ENCODE measurements at places on chromosomes 4 and X.

DNA sequence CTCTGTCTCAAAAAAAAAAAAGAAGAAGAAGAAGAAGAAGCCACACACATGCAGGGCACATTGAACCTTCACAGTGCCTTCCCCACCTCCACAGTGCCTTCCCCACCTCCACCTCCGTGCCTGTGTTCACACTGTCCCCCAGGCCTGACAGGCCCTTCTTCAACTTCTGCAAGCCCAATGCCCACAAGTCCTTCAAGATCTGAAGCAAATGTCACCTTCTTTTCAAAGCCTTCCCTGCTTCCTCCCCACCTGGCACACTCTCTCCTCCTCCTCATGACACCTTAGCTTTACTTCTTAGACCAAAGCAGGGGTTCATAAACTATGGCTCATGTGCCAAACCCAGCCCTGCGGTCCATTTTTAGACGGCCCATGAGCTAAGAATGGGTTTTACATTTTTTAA, 19.9 kb downstream of the ELF4 start:
- peaks cover 7% of the 10 kb centered on the region for H3K27me3 ChIP-seq
- no peaks in the 10 kb centered on the region for H3K36me3 ChIP-seq
- H3K27ac ChIP-seq = no peak overlapping the region
- H3K4me1 ChIP-seq = peaks cover 17% of the 10 kb centered on the region
- H3K4me3 ChIP-seq = no peak overlapping the region
- DNase-seq = no peak

- no peaks in the 10 kb centered on the region for H3K27me3 ChIP-seq
- no peak for DNase-seq
- H3K36me3 ChIP-seq = peaks cover 31% of the 10 kb centered on the region
These were observed 51.5 kb downstream of the TSPAN5 start for GRCh38 chr4:98606894-98607293.

DNA sequence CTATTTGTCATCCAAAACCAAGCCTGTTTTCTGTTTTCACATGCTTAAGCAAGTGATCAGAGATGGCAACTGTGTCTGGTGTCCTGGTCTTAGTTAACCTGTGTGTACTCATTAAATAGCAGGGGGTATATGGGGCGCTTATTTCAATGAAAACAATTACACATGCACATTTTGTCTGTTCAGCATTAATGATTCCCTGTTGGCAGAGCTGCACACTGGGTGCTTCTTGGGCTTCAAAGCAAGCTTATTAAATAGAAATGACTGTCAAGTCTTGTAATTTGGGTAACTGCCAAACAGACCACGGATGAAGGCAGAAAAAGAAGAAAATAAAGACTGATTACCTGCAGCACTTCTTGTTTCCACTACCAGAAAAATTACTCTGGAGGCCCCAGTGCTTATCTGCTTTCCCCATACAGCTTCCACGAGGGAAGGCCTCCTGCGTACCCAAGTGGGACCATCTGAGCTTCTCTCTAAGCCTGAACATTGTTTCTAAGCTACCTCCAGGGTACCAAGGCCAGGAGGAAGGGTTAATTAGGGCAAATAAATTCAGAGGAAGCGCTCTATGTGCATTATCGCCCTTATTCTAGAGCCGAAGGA, 107.2 kb upstream of the TBL1X start:
- peaks cover 12% of the 10 kb centered on the region for H3K4me1 ChIP-seq
- peaks cover 5% of the 10 kb centered on the region for H3K27me3 ChIP-seq
- H3K27ac ChIP-seq = no peak overlapping the region
- no peak overlapping the region for H3K4me3 ChIP-seq

- H3K36me3 ChIP-seq = no peaks in the 10 kb centered on the region
- H3K27me3 ChIP-seq = no peaks in the 10 kb centered on the region
- no peaks in the 10 kb centered on the region for H3K4me1 ChIP-seq
- H3K27ac ChIP-seq = no peak overlapping the region
These were observed 46.1 kb upstream of the CENPE start for GRCh38 chr4:103244251-103244650.

GRCh38 chr4:119205690-119206089, 6.8 kb upstream of the USP53 start:
- no peak overlapping the region for H3K4me3 ChIP-seq
- H3K27me3 ChIP-seq = peaks cover 6% of the 10 kb centered on the region
- H3K36me3 ChIP-seq = no peaks in the 10 kb centered on the region
- H3K4me1 ChIP-seq = peaks cover 2% of the 10 kb centered on the region

DNA sequence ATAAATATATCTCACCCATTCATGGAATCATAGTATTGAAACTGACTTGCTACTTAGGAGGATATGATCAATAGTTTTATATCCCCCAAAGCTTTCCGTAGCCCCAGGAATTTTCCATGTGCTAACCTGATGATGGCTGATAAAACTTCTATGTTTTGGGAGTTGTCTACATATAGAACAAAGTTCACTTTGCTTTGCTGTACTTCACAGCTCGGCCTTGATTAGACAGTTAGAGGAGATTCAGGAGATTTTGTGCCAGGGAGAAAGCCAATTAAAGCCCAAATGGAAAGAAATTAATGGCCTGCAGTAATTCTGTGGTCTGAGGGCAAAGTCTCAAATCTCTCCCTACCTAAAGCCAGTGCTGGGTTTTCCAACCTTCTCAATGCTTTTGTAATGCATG, 114.9 kb upstream of the SLC34A2 start:
- H3K4me1 ChIP-seq = peaks cover 14% of the 10 kb centered on the region
- DNase-seq = no peak
- H3K27ac ChIP-seq = no peak overlapping the region
- no peaks in the 10 kb centered on the region for H3K36me3 ChIP-seq
- H3K4me3 ChIP-seq = no peak overlapping the region

DNA sequence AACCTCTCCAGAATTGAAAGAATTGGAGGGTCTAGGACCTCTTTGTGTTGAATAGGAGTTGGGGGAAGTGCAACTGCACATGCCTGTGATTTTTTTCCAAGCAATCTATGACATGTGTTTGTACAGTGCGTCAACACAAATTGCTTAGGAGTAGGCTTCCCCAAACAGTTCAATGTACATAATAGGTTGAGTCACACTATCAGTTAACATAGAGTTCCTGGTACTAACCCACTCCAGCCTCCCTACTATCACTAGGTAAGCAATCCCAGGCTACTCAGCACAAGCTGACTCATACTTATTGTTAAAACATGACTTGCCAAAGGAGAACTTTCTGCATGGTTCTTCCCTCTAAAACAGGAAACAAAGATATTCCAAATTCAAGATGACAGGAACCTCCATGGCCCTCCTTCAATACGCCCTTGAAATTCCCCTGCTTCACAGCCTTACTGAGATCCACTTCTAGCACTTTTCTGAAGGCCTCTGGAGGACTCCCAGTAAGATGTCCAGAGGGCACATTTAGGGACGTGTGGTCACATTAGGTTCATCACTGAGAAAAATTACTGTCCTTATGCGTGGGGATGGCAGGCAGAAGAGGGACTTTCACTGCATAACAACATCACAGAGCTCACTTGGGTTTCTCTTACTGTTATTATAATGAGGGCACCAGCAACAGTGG, 8.4 kb upstream of the VSIG1 start:
- peaks cover 13% of the 10 kb centered on the region for H3K27me3 ChIP-seq
- H3K36me3 ChIP-seq = no peaks in the 10 kb centered on the region
- no peak overlapping the region for H3K4me3 ChIP-seq

DNA sequence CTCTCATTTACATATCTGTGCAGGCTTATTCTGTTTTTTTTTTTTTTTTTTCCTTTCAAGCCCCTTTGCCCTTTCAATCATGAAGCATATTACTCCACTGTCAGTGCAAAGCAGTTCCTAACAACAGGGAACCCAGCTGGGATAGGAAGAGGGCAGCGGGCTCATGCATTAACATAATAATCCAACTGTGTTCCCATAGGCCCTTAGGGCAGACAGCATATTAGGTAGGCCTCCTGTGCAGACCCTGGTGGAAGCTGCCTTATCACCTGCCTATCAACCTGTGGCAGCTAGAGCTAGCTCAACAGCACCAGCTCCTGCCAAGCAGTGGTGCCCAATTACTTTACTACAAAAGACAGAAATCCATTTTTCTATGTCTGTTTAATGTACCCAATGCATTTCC, 49.3 kb downstream of the SLC10A7 start:
- no peak for DNase-seq
- no peak overlapping the region for H3K27ac ChIP-seq
- H3K36me3 ChIP-seq = no peaks in the 10 kb centered on the region
- H3K4me1 ChIP-seq = peaks cover 17% of the 10 kb centered on the region
- no peaks in the 10 kb centered on the region for H3K27me3 ChIP-seq
- H3K4me3 ChIP-seq = no peak overlapping the region

GRCh38 chr4:141462361-141462760, 174.0 kb upstream of the IL15 start:
- no peaks in the 10 kb centered on the region for H3K4me1 ChIP-seq
- peaks cover 5% of the 10 kb centered on the region for H3K27me3 ChIP-seq
- no peaks in the 10 kb centered on the region for H3K36me3 ChIP-seq

GRCh38 chrX:81174286-81174685, 27.4 kb downstream of the HMGN5 start:
- H3K4me3 ChIP-seq = no peak overlapping the region
- H3K36me3 ChIP-seq = no peaks in the 10 kb centered on the region
- DNase-seq = no peak
- H3K27me3 ChIP-seq = no peaks in the 10 kb centered on the region
- H3K4me1 ChIP-seq = no peaks in the 10 kb centered on the region
- H3K27ac ChIP-seq = no peak overlapping the region

GRCh38 chr4:76600447-76600846, 165.4 kb downstream of the SHROOM3 start:
- DNase-seq = no peak
- peaks cover 6% of the 10 kb centered on the region for H3K36me3 ChIP-seq
- H3K4me1 ChIP-seq = peaks cover 63% of the 10 kb centered on the region
- no peak overlapping the region for H3K4me3 ChIP-seq
- no peaks in the 10 kb centered on the region for H3K27me3 ChIP-seq

GRCh38 chrX:29935455-29935854, 279.9 kb upstream of the MAGEB2 start:
- H3K27ac ChIP-seq = no peak overlapping the region
- no peaks in the 10 kb centered on the region for H3K27me3 ChIP-seq
- no peak overlapping the region for H3K4me3 ChIP-seq
- H3K4me1 ChIP-seq = peaks cover 20% of the 10 kb centered on the region

DNA sequence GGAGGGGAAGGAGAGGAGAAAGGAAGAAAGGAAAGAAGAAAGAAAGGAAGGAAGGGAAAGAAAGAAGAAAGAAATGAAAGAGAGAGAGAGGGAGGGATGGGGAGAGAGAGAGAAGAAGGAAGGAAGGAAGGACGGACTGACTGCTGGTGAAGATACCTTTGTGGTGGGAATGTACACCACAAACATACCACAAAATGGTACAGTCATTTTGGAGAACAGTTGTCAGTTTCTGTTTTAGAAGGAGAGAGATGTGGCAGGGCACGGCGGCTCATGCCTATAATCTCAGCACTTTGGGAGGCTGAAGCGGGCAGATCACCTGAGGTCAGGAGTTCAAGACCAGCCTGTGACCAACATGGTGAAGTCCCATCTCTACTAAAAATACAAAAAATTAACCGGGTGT, 40.0 kb upstream of the SHISA3 start:
- H3K4me1 ChIP-seq = peaks cover 20% of the 10 kb centered on the region
- peaks cover 13% of the 10 kb centered on the region for H3K27me3 ChIP-seq
- H3K4me3 ChIP-seq = no peak overlapping the region
- H3K36me3 ChIP-seq = no peaks in the 10 kb centered on the region

DNA sequence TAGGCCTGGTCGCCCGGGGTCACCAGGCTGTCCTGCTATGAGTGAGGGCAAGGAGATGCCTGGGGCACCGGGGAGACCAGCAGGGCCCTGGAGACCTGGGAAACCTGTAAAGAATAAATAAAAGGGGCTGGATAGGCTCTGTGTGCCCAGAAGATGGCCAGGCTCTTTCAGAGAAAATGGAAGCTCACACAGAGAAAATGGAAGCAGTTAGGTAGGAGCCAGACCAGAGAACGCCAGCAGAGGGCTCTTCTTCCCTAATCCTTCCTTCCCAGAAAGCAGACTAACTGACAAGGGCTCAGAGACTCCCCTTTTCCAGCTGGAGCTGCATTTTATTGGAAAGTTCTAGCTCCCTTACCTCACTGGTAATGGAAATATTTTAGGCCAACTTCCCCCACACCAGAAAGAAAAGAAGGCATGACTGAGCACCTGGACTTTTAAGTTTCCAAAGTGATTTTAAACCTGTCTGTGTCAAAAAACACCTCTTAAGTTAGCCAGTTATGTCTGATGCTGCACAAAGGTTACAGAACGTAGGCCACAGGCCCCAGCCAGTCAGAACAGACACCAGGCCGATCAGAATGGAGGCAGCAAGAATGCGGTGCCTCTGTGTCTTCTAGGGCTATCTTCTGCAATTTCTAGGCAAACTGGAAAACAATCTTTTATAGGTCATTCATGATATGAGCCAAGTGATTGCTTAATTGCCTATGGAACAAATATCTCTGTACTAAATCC, 74.0 kb downstream of the ATG4A start:
- H3K36me3 ChIP-seq = peaks cover 23% of the 10 kb centered on the region
- peaks cover 15% of the 10 kb centered on the region for H3K4me1 ChIP-seq
- no peak overlapping the region for H3K27ac ChIP-seq
- H3K27me3 ChIP-seq = no peaks in the 10 kb centered on the region
- DNase-seq = peak; percentile 20
- H3K4me3 ChIP-seq = no peak overlapping the region

GRCh38 chr4:30753316-30753715, 33.1 kb downstream of the PCDH7 start:
- H3K4me1 ChIP-seq = no peaks in the 10 kb centered on the region
- DNase-seq = no peak
- no peaks in the 10 kb centered on the region for H3K36me3 ChIP-seq
- no peak overlapping the region for H3K27ac ChIP-seq

DNA sequence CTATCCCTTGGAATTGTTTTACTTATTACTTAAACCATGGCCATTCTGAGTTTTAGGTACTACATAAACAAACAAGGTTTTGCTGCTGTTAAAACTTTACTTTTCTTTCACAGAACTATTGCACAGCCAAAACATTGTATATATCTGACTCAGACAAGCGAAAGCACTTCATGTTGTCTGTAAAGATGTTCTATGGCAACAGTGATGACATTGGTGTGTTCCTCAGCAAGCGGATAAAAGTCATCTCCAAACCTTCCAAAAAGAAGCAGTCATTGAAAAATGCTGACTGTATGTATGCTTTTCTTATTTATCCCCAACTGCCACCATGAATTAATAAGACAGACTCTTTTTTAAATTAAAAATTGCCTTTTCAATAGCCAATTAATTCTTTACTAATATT, 69.8 kb downstream of the CCKAR start:
- H3K4me3 ChIP-seq = no peak overlapping the region
- peaks cover 68% of the 10 kb centered on the region for H3K36me3 ChIP-seq
- no peaks in the 10 kb centered on the region for H3K4me1 ChIP-seq

DNA sequence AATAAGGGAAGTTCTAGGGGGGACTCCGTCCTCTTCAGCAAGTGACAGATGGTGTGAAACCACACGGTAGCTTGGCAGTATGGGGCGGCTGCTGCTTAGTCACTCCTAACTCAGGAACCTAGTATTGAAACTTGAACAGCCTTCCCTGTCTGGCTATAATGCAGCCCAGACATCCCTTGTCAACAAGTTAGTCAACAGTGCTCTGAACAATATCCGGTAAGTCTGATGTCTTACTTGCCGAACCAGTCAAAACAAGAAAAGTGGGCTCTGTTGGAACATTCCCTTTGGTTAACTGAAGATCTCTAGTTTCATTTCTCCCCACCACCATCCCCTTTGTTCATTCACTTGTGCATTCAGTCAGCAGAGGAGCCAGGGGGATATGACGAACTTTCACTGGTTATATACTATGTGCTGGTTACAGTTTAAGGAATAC, 18.7 kb upstream of the CXCL13 start:
- no peak overlapping the region for H3K4me3 ChIP-seq
- H3K27ac ChIP-seq = no peak overlapping the region
- H3K27me3 ChIP-seq = peaks cover 5% of the 10 kb centered on the region
- no peaks in the 10 kb centered on the region for H3K4me1 ChIP-seq
- H3K36me3 ChIP-seq = no peaks in the 10 kb centered on the region

GRCh38 chrX:50115973-50116372, 84.8 kb downstream of the AKAP4 start:
- H3K4me3 ChIP-seq = no peak overlapping the region
- H3K27me3 ChIP-seq = no peaks in the 10 kb centered on the region
- H3K36me3 ChIP-seq = no peaks in the 10 kb centered on the region
- DNase-seq = no peak

Measured in nephron progenitor cell (in vitro differentiated cells).